ENCODE measurements at places on chromosomes 6 and 20. TPM values are rescaled to one million over a fixed set of nuclear protein-coding genes. Genes with fewer than 3 reads are reported as not detected.

Gene TRIM40
- total RNA-seq: not detected

Gene SNAP25
- 1.6 TPM for total RNA-seq

Gene CST2
- total RNA-seq: not detected

GRCh38 chr20:56627122-56628014 lies 1.7 kb upstream of the TFAP2C start:
- no peak overlapping the region for H3K27ac ChIP-seq
- peaks cover 71% of the 10 kb centered on the region for H3K27me3 ChIP-seq
- H3K4me1 ChIP-seq: peaks cover 9% of the 10 kb centered on the region
- DNase-seq: no peak
- H3K36me3 ChIP-seq: peaks cover 3% of the 10 kb centered on the region

- no peak for DNase-seq
- no peak overlapping the region for H3K27ac ChIP-seq
- H3K36me3 ChIP-seq: no peaks in the 10 kb centered on the region
- H3K4me3 ChIP-seq: no peak overlapping the region
- peaks cover 7% of the 10 kb centered on the region for H3K4me1 ChIP-seq
These were observed 25.0 kb downstream of the CYB5R4 start for GRCh38 chr6:83884523-83884922.

DNA sequence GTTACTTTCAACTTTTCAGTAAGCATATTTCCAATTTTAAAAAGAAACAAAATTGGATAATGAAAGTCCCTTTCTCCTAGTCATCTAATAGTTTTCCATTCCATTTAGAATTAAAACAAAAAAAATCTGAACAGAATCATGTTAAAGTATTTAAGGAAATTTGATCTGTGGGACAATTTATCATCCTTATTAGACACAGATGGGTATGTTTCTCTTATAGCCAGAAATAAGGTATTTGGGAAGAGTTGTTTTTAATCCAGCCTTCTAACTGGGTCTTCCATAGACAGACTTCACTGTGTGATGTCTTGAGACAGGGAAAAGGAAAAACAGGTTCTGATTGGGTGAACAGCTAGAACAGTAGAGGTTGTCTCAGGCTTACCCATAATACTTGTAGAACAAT lies 39.5 kb upstream of the STXBP5 start:
- no peak overlapping the region for H3K27ac ChIP-seq
- H3K4me1 ChIP-seq: no peaks in the 10 kb centered on the region

GRCh38 chr20:35091816-35092523 lies 637 bp downstream of the TRPC4AP start:
- peaks cover 58% of the 10 kb centered on the region for H3K4me1 ChIP-seq
- H3K27me3 ChIP-seq: no peaks in the 10 kb centered on the region
- H3K27ac ChIP-seq: peak overlapping the region; percentile 92
- DNase-seq: no peak
- peak overlapping the region; percentile 91 for H3K4me3 ChIP-seq

GRCh38 chr6:43172104-43173007 lies 1.3 kb downstream of the SRF start:
- DNase-seq: peak; percentile 69
- H3K4me3 ChIP-seq: peak overlapping the region; percentile 100
- peaks cover 22% of the 10 kb centered on the region for H3K36me3 ChIP-seq

GRCh38 chr6:31163922-31164321 lies 5.5 kb downstream of the TCF19 start:
- H3K4me3 ChIP-seq: no peak overlapping the region
- peaks cover 32% of the 10 kb centered on the region for H3K4me1 ChIP-seq
- DNase-seq: no peak

- no peaks in the 10 kb centered on the region for H3K36me3 ChIP-seq
- H3K27me3 ChIP-seq: peaks cover 2% of the 10 kb centered on the region
- no peaks in the 10 kb centered on the region for H3K4me1 ChIP-seq
- no peak overlapping the region for H3K27ac ChIP-seq
- no peak overlapping the region for H3K4me3 ChIP-seq
These were observed 220.2 kb downstream of the UST start for GRCh38 chr6:148967011-148967520.

DNA sequence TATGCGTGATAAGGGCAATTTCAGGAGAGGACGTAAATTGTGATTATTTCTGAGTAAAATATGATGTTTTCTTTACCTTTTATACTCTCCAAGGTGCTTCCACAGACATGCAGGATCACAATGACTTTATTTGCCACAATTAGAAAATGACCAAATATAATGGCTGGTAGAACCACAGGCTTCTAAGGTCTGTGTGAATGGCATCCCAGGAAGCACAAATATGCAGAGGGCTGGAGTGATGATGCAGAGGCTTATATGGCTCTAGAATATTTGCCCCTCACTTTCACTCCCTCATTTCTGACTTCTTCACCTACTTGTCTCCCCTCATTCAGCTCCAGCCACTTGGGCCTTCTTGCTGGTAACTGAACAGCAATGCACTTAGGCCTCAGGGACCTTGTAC lies 502.1 kb upstream of the MAP3K7 start:
- no peak overlapping the region for H3K4me3 ChIP-seq
- H3K27me3 ChIP-seq: no peaks in the 10 kb centered on the region
- no peaks in the 10 kb centered on the region for H3K4me1 ChIP-seq
- H3K27ac ChIP-seq: no peak overlapping the region
- H3K36me3 ChIP-seq: no peaks in the 10 kb centered on the region

DNA sequence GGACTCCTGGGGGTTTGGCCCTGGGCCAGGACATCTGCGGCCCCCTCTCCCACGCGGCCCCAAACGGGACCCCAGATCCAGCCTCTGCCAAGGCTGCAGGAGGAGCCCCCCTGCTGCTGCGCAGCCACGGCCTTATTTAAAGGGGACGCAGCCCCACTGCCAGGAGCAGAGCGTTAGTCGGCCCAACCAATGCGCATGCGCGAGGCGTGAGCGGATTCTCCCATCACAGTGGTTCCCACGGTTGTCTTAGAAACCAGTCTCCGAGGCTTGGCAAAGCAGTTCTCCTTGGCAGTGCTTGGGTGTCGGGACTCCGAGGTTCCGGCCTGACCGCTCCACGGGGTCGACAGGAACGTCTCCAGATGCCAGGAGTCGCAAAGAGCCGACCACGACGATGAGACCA lies 288.3 kb upstream of the ZNF337 start:
- H3K27ac ChIP-seq: no peak overlapping the region
- H3K4me3 ChIP-seq: no peak overlapping the region
- H3K27me3 ChIP-seq: peaks cover 4% of the 10 kb centered on the region
- peaks cover 10% of the 10 kb centered on the region for H3K4me1 ChIP-seq
- no peaks in the 10 kb centered on the region for H3K36me3 ChIP-seq
